Psoas muscle (tissue), 8 donors: ENCODE measurements at places on chromosomes 4 and X.

- no peak for DNase-seq
These were observed 4.1 kb downstream of the OPHN1 start for GRCh38 chrX:68429216-68429615.

GRCh38 chr4:55838952-55839351, 14.5 kb upstream of the EXOC1 start:
- DNase-seq, result no peak

GRCh38 chrX:147899379-147900114, 12.2 kb upstream of the FMR1 start:
- DNase-seq, result no peak

DNA sequence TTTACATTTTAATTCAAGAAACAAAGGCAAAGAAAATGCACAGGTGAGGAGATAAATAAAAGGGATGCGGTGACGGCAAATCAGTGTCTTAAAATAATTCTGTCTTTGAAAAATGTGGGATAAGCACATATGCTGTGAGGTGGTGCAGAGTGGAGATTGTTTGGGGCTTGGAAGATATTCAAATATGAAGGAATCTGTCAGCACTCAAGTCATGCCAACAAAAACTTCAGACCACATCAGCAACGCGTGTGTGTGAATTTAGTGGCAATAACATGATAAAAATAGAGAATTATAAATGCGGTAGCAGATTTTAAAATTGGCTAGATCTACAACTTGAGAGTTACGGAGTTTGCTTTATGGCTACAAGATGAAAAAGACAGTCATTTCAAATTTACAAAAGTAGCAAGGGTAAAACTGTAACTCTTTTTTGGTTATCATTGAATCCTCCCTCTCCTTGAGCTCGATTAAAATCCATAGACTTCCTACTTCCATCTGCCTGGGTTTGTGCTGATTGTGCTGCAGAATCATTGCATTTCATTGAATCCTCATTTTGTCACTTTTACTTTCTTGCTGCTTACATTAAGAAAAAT, 71.5 kb upstream of the VCX2 start:
- no peak for DNase-seq

GRCh38 chrX:47644557-47645091, 5.7 kb downstream of the ELK1 start:
- no peak for DNase-seq
